ENCODE measurements at places on chromosomes 12 and 14.
A peak's percentile ranks its signal among the peaks of the same experiment; 100 is the strongest.

- peak; percentile 2 for ATAC-seq
These were observed 795 bp upstream of the ACOT2 start for GRCh38 chr14:73567951-73568885.

GRCh38 chr12:96352161-96352835 lies 47.9 kb downstream of the CDK17 start:
- no peak for ATAC-seq

GRCh38 chr12:94504386-94504785 lies 44.7 kb upstream of the CEP83 start:
- ATAC-seq: no peak

GRCh38 chr12:39369756-39370155 lies 73.2 kb downstream of the KIF21A start:
- no peak for ATAC-seq

- ATAC-seq: no peak
These were observed 58.6 kb downstream of the FOXN4 start for GRCh38 chr12:109250523-109250922.

DNA sequence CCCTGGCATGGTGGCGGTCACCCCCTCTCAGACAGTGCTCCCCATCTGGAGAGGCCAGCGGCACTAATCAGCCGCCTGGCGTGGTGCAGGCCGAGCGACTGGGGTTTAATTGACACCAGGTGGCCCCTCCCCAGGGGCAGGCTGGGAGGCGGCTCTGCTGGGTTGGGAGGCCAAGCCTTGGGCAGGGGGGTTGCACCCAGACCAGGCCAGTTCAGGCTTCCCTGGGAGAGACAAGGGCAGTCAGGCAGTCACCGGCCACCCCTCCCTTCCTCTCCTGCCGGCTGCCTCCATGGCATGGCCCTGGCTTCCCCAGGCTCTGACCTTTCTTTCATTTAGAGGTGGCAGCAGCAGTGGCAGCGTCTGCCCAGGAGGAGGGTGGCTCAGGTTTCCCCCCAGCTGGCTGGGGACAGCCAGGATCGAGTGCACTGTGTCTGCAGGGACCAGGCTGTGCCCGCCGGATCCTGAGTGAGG lies 78.1 kb upstream of the NOS1 start:
- peak; percentile 56 for ATAC-seq

DNA sequence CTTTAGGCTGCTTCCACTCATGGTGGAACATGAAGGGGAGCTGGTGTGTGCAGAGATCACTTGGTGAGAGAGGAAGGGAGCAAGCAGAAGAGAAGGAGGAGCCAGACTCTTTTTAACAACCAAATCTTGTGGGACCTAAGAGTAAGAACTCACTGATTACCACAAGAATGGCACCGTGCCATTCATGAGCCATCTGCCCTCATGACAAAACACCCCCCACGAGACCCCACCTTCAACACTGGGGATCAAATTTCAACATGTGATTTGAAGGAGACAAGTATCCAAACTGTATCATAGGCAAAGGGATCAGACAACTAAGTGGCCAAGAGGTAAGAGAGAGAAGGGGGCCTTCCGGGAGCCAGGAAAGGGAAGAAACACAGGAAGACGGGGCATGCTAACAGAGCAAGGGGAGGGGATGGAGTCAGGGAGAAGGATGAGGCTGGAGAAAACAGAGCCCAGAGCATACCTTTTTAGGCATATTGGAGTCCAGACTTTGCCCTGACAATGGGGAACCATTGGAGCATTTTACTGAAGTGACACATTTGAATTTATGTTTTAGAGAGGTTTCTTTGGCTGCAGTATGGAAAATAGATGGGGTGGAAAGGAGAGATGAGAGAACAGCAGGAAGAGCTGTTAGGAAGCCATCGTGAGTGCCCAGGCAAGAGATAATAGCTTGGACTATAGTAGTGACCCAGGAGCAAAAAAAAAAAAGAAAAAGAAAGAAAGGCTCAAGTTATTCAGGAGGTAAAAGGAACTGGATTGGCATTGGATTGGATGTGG lies 204.4 kb upstream of the NUDT4 start:
- ATAC-seq: peak; percentile 6

DNA sequence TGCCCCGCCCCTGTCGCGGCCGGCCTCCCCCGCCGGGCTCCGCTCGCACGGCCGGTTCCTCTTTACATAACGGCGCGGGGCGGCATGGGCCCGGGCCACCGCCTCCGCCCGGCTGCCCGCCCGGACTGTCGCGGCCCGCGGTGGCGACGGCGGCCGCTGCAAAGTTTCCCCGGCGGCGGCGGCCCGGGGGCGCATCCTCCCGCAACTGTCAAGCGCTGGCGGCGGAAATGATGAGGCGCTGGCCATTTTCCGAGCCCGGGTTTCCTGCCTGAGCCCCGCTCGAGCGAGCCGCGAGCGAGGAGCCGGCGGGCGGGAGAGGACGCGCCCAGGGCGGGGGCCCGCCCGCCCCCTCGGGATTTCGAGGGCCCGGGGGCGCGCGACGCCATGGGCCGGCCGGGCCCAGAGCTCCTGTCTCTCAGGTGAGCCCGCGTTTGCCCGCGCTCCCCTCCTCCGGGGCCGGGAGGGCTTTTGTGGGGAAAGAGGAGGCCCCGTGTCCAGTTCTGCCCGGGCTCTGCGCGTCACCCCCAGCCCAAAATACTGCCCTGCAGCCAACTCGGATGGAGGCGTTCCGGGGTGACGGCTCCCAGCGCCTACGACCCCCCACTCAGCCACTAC lies at the start of gene SH2B3:
Gene SH2B3 (plus strand): TSS at position 65 of the 615 bp plus-strand sequence. CDS start 12,223 bp downstream, outside the sequence.
- peak; percentile 1 for ATAC-seq

DNA sequence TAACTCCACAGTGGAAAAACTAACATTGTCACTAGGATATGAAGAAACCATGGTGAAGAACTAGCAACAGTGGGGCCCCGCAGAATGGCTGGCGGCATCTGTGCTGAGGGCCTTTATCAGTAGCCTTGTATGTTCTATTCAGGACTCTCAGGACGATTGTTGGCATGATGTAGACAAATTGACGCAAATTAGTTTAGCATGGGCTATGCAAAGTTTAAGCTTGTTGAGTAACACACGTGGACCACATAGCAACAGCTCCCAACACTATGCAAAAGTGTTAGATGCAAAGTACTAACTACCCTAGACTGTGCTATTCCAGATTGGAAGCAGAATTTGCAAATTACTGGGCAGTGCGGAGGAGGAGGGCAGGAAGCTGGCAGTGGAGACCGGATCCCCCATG lies 38.2 kb upstream of the TMEM263 start:
- no peak for ATAC-seq

DNA sequence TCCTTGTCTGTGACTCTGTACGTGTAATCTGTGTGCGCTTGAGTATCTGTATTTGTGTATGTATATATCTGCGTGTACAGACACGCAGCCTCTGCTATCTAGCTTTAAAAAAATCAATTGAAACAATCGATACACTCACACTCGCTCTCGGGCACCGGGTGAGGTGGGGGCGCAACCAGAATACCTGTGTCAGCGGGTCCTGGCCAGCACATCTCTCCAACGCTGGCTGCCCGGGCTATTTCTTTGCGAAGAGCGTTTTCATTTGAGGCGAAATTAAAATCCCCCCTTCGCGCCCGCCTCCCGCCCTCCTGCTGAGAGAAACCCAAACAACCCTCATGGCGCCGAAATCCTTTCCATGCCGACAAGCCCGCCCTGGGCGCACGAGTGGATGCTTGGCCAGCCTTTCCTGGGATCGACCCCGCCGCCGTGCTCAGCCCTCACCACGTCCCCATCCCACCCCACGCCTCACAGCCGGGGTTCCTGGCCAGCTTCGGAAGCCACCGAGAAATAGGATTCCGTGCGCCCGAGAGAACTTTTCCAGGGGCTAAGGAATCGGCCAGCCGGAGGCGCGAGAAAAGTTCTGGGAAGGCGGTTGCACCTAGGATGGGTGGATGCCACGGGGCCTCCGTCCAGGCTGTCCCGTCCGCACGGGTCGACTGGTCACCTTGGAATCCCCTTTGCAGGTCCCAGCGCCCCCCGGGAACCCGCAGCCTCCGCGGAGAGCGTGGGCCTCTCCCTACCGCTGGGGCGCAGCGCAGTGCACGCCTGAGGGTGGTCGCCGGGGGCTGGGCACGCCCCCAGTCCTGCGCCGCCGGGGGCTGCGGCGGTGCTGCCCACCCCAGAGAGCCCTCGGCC lies 1.0 kb downstream of the ZDHHC22 start:
- peak; percentile 3 for ATAC-seq

DNA sequence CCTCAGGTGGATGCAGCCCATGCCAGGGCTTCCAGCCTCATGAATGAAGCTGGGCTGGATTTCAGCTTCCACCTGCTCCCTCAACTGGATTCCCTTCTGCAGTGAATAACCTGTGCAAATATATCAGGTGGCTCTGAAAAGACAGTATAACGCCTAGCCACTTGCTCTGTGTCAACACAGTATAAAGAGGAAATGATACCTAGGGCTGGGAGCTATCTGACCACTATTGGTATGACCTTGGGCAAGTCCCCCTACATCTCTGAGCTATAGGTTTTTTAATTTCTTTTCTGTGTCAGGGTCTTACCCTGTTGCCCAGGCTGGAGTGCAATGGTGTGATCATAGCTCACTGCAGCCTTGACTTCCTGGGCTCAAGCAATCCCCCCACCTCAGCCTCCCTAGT lies 19.8 kb downstream of the ISM2 start:
- no peak for ATAC-seq

- no peak for ATAC-seq
These were observed 94.8 kb downstream of the LRP6 start for GRCh38 chr12:12171991-12172511.

DNA sequence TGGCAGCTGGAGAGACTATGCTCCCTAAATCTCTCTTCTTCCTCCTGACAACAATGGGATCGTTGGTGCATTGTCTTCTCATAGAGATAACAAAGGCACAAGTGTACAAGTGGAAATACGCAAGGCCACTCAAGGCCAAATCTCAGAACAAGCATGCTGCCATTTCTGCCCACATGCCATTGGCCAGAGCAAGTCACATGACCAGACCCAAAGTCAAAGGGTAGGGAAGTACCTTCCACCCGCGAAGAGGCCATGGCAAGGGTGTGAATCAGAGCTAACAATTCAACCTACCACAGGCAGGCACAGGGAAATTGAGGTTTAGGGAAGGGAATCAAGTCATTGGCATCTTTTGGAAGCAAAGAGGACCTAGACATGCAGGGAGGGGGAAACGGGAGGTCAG lies 38.5 kb upstream of the IGF1 start:
- ATAC-seq: no peak

DNA sequence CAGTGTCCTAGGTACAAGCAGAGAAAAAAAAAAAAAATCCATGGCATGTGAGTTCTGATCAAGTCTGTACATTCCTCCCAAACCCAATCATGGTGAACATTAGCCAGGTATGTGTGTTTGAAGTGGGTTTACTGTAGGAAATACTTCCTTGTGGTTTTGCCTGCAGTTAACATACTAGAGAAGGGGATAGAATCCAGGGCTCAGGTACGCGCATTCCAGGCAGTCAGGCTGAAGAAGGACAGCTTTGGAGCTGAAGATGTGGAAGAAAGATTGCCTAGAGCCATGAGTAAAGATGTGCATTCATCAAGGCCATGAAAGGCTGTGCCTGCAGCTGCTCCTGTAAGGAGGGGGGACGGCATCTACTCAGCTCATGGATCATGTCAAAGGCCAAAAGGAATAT lies 88.2 kb upstream of the NTF3 start:
- no peak for ATAC-seq

DNA sequence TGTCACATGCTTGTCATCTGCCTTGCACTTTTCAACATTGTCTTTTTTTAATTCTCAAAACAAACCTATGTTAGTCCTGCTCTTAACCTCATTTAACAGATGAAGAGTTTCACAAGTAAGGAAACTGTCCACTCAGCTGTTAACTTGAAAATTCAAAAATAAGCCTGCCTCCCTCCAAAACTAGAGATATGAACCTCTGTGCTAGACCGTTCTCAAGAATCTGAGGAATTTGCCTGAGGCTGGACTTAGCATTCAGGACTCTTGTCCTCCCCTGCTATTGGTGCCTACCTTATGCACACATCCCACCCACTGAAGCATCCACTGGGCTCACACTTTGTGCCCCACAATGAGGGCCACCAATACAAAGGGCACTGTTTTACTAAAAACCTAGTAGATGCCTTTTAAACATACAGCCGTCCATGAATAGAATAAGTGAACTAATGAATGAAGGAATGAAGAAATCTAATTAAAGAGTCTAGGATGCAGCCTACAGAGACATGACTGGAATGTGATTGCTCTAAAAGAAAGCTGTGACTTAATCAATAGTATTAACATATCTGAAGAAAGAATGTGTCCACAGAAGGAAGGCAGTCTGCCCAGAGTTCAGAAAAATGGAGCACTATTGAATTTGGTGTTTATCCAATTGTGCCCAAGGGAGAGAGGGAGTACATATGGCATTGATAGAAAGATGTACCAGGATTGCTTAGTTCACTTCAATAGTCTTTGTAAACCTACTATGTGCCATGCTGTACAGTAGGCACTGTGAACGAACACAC lies 238.5 kb downstream of the SPTSSA start:
- no peak for ATAC-seq

DNA sequence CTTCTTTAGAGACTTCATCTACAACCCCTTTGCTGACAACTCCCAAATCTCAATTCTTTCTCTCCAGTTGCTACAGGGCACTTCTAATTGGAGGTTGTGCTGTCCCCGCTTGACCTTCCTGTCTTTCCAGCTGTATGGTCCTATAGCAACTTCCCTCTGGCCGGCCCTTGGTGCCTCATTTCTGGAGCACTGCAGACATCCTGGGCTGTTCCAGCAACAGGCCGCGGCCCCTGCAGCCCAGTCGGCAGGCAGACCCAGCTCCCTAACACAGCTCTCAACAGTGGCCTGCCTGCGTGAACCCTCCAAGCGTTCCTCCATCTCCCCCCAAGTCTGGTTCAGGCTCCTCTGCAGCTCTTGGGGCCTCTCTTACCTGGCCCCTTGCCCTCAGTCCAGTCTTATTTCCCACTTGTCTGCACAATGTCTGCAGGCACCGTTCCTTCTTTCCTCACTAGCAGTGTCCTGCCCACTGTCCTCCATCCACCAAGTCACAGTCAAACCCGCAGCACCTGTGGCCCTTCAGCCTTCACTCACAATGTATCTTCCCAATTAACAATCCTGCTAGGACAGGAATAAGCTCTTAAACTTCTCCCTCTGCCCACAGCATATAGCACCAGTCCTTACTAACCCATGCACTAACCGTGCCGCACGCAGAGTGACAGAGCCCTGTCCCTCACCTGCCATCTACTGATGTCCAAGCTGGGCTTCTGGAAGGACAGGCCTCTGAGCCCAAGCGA lies 1.6 kb upstream of the EML1 start:
- ATAC-seq: no peak

Measured in SK-N-SH treated with all-trans-retinoic acid at 6 μM for 48 hours (cell line).